ENCODE measurements at places on chromosomes 16 and 17.

GRCh38 chr16:31187808-31188189 lies 7.9 kb downstream of the FUS start:
- no peak for DNase-seq

DNA sequence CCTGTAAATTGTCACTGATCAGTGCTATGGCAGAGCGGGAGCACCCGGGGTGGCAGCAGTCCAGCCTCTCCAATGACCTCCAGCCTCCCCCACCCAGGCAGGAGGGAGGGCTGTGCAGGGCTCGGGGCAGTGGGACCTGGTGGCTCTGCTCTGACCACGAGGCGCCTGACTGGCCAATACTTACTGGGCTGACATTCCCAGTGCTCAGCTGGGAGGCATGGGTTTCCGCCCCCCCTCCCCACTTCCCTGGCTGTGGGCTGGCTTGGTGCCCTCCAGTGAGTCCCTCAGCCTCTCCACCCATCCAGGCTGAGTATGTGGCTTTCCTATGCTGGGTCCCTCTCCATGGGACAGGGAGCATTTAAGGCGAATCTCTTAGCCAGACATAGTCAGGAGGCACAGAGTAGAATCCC lies 2.7 kb downstream of the SOCS3 start:
- DNase-seq: no peak

DNA sequence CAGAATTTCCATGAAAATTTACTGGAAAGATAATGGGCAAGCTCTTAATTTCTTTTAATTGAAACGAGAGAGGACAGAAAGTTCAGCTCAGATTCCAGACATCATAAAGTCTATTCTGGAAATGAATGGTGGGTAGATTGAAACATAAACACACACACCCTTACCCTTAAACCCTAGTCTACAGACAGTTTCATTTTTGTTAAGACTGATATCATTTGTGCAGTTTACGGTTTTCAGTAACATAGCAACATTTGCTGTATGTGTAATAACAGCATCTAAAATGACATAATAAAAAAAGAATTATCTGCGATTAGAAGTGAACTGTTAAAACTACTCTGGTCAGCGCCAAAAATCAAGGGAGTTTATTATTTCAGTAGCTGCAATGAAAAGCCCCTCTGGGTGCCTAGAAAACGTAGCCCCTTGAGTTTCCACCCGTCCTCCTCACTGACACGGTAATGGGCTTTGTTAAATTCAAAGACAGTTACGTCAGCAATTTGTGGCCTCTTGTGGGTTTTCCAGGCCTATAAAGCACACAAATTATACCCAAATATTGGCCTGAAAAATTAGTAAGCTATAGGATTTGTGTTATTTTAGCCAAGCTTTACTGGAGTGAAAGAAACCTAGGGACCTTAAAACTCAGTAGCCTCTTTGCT lies 520.6 kb upstream of the SOX9 start:
- no peak for DNase-seq

GRCh38 chr17:35163886-35164285 lies 16.3 kb downstream of the UNC45B start:
- no peak for DNase-seq

- no peak for DNase-seq
Measured at GRCh38 chr16:50396761-50397535, 28.2 kb upstream of the BRD7 start.

- no peak for DNase-seq
Measured at GRCh38 chr17:49204516-49204915, 5.9 kb downstream of the GNGT2 start.

DNA sequence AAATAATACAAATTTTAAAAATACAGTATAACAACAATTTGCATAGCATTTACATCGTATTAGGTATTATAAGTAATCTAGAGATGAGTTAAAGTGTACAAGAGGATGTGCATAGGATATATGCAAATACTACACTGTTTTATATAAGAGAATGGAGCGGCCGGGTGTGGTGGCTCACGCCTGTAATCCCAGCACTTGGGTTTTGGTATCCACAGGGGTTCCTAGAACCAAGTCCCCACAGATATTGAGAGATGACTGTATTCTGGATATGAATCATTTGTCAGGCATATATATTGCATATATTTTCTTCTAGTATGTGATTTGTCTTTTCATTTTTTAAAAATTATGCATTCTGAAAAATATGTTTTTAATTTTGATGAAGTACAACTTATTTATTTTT lies 77.5 kb upstream of the MSI2 start:
- no peak for DNase-seq

GRCh38 chr17:75873587-75874322 lies 4.6 kb downstream of the TRIM47 start:
- no peak for DNase-seq

- no peak for DNase-seq
Measured at GRCh38 chr17:77414811-77415400, 274.1 kb downstream of the SEC14L1 start.

DNA sequence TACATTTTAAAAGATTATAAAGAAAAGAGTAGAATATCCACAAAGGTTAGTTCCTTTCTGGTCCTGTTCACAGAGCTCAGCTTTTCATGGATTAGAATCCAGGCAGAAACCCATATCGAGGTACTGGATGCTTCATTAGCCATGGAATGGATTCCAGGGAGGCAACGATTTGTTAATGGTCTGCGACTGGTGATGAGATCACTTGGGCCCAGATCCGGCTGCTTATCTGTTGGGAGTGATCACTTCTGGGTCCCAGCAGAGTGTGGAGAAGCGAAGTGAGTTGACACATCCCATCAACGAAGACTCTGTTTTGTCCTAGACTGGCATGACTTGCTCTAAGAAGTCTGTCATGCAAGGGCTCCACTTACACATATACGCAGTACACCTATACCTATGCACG lies 165.8 kb downstream of the MAF start:
- DNase-seq: no peak

GRCh38 chr16:46947900-46948547 lies 25.4 kb downstream of the DNAJA2 start:
- DNase-seq: no peak

GRCh38 chr17:49580055-49580721 lies 4.5 kb downstream of the NXPH3 start:
- no peak for DNase-seq
